ENCODE measurements at places on chromosomes 5 and 9. TPM values are rescaled to one million over a fixed set of nuclear protein-coding genes. Genes with fewer than 3 reads are reported as not detected.
A peak's percentile ranks its signal among the peaks of the same experiment; 100 is the strongest.

RORB gene
- 3.4 TPM for total RNA-seq

SLC36A2 gene
- not detected for total RNA-seq

EPB41L4A gene
- total RNA-seq: 44.8 TPM

DNA sequence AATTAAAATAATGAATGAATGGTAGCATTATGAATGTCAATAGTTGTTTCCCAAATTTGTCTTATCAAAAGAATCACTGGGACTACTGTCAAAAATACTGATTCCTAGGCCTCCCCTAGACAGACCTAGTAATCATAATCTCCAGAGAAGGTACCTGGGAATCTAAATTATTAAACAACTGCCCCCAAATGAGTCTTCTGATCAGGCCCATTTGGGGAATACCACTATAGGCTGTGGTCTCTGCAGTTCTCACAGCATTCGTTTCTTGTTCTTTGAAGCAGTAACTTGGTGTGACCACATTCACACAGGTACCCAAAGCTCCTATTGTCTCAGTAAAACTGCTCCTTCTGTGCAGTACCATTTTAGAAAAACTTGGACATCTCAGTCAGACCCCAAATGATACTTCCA is 230.9 kb downstream of the PIK3R1 start:
- no peaks in the 10 kb centered on the region for H3K36me3 ChIP-seq
- H3K4me1 ChIP-seq: peaks cover 8% of the 10 kb centered on the region
- H3K27ac ChIP-seq: no peak overlapping the region
- no peak overlapping the region for H3K4me3 ChIP-seq
- H3K27me3 ChIP-seq: no peaks in the 10 kb centered on the region

GRCh38 chr5:137144656-137145055 is 354.5 kb downstream of the SPOCK1 start:
- no peak overlapping the region for H3K27ac ChIP-seq
- no peaks in the 10 kb centered on the region for H3K36me3 ChIP-seq
- no peak overlapping the region for H3K4me3 ChIP-seq
- no peak for DNase-seq
- H3K27me3 ChIP-seq: peaks cover 8% of the 10 kb centered on the region

DNA sequence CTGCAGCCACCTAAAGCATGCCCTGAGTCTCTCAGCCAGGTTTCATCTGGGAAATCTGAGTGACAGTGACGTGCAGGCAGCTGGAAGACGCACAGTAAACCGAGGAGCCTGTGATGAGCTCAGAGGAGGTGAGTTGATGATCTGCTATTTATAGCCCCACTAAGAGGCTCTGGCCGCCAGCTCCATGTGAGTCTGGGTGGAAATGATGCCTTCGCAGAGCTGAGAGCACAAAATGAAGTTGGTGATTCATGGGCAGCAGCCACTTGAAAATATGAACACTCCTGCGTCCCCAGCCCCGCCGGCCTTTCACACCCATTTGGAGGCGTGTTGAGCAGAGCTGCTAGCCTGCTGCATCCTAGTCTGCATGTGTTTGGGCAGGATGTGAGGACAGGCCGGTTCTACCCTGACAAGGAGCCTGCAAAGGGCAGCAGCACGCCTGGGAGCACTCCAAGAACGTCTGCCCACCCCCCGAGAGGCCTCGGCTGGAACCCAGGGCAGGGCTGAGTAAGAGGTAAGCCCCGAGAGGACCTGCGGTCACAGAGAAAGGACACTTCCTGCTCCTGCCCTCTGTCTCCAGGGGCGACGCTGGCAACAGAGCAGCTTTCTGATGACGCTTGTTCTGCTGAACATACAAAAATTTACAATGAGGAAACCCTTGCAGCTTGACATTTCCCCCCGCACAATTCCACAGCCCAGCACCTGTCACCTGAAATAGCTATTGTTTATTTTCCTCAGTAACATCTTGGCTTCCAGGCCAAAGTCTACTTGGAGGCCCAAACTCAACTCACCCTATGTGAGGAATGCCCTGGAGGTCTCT is 25.1 kb upstream of the CDKN2AIPNL start:
- DNase-seq: peak; percentile 93
- H3K4me3 ChIP-seq: no peak overlapping the region
- H3K36me3 ChIP-seq: no peaks in the 10 kb centered on the region
- H3K27ac ChIP-seq: peak overlapping the region; percentile 84

- H3K36me3 ChIP-seq: no peaks in the 10 kb centered on the region
- peaks cover 4% of the 10 kb centered on the region for H3K27me3 ChIP-seq
- H3K4me1 ChIP-seq: no peaks in the 10 kb centered on the region
- no peak overlapping the region for H3K27ac ChIP-seq
- no peak overlapping the region for H3K4me3 ChIP-seq
Observed at GRCh38 chr9:135455401-135456030, 24.1 kb upstream of the PPP1R26 start.

GRCh38 chr5:92678640-92679039 is 902.4 kb downstream of the NR2F1-AS1 start:
- no peak overlapping the region for H3K27ac ChIP-seq
- H3K4me1 ChIP-seq: no peaks in the 10 kb centered on the region
- H3K27me3 ChIP-seq: no peaks in the 10 kb centered on the region
- DNase-seq: no peak
- no peak overlapping the region for H3K4me3 ChIP-seq

- peaks cover 26% of the 10 kb centered on the region for H3K36me3 ChIP-seq
- no peak overlapping the region for H3K27ac ChIP-seq
- no peak for DNase-seq
Observed at GRCh38 chr9:125961072-125961471, 213.9 kb downstream of the PBX3 start.

- no peak for DNase-seq
- no peaks in the 10 kb centered on the region for H3K36me3 ChIP-seq
- no peaks in the 10 kb centered on the region for H3K4me1 ChIP-seq
- H3K27me3 ChIP-seq: peaks cover 7% of the 10 kb centered on the region
- no peak overlapping the region for H3K4me3 ChIP-seq
Observed at GRCh38 chr5:153486771-153487170, 3.7 kb upstream of the GRIA1 start.

DNA sequence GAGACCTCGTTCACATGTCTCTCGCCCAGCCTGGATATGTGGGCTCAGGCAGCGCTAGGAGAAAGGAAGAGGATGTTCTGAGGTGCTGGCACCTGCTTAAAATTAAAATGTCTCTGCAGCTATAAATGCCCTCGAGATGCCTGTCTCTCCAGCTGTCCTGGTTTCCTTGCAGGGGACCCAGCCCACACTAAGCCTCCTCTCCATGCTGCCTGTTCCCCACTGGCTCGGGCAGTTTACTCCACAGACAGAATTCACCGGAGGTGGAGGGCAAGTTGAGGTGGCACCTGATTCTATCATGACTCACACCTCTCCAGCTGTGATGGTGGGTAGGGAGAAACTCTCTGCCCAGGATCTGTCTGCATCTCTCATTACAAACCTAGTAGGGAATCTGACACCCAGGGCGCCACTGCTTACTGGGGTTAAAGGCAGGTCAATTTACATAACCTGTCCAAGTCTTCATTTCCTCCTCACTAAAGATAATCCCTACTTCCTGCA is 420.9 kb downstream of the SPOCK1 start:
- H3K36me3 ChIP-seq: no peaks in the 10 kb centered on the region
- H3K27me3 ChIP-seq: peaks cover 5% of the 10 kb centered on the region
- H3K4me3 ChIP-seq: no peak overlapping the region
- no peak for DNase-seq
- no peak overlapping the region for H3K27ac ChIP-seq

DNA sequence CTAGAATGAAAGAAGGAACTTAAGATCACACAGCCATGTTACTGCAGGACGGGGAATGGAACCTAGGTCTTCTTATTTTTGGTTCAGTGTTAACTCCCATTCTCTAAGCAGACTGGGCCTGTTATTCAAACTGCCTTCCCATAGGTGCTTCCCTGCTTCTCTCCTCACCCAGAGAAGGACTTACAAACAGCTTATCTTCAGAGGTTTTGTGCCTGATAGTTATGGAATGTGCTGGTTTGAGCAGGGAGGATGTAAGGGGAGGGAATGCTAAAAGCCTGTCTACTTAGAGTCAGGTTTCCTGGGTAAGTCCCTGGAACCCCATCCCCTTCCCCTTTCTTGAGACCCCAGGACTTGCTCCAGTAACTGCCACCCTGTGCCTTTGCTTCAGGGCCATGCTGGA is 4.2 kb upstream of the PSMD5 start:
- peaks cover 21% of the 10 kb centered on the region for H3K36me3 ChIP-seq
- H3K4me1 ChIP-seq: peaks cover 22% of the 10 kb centered on the region
- no peak for DNase-seq
- no peak overlapping the region for H3K27ac ChIP-seq
- H3K27me3 ChIP-seq: no peaks in the 10 kb centered on the region

DNA sequence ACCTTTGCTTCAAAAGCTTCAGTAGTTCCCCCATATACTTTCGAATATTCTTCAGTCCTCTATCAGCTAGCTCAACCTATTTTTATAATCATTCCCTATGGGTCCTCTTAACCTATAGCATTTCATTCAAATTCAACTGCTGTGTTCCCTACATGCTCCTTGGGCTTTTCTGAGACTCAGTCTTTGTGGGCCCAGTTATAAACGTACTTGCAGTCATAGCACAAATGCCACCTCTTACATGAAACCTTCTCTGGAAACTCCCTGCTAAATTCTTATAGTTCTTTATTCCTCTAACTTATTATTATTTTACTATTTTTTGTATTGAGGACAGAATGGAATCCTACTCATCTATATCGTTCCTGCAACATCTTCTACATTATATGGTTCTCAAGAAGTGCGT is 24.7 kb downstream of the MLANA start:
- H3K27me3 ChIP-seq: no peaks in the 10 kb centered on the region
- no peak overlapping the region for H3K27ac ChIP-seq
- H3K4me1 ChIP-seq: no peaks in the 10 kb centered on the region
- no peak for DNase-seq
- H3K36me3 ChIP-seq: peaks cover 7% of the 10 kb centered on the region

DNA sequence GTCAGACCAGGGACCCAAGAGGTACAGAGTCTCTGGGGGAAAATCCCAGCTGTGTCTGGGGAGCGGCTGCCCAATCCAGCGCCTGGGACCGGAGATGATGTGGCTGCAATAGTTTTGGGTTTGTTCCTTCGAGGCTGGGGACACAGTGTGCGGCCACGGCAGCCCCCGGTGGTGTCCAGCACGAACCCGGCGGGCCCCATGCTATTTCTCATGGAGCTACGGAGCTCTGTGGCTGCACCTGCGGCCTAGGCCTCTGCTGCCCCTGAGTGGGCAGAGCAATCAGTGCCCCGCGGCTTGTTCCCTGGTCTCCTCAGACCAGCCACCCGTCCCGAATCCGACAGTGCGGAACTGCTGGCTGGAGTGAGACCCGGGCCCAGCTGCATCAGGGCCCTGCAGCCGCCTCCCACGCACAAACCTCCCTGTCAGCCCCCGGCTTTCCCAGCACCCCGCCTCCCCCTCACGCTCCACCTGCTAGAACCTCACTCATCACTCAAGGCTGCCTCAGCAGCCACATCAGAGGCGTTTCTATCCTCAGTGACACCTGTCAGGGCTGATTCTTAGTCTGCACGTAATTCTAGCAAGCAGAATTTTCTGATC is 29.0 kb downstream of the SARDH start:
- peaks cover 12% of the 10 kb centered on the region for H3K4me1 ChIP-seq
- no peak for DNase-seq
- H3K27me3 ChIP-seq: peaks cover under 1% of the 10 kb centered on the region
- H3K4me3 ChIP-seq: no peak overlapping the region
- H3K27ac ChIP-seq: no peak overlapping the region
- H3K36me3 ChIP-seq: no peaks in the 10 kb centered on the region

Data from lower lobe of right lung (tissue), 2 donors.